Umbilical cord (tissue), 2 donors: ENCODE measurements at places on chromosomes 5 and 9.

DNA sequence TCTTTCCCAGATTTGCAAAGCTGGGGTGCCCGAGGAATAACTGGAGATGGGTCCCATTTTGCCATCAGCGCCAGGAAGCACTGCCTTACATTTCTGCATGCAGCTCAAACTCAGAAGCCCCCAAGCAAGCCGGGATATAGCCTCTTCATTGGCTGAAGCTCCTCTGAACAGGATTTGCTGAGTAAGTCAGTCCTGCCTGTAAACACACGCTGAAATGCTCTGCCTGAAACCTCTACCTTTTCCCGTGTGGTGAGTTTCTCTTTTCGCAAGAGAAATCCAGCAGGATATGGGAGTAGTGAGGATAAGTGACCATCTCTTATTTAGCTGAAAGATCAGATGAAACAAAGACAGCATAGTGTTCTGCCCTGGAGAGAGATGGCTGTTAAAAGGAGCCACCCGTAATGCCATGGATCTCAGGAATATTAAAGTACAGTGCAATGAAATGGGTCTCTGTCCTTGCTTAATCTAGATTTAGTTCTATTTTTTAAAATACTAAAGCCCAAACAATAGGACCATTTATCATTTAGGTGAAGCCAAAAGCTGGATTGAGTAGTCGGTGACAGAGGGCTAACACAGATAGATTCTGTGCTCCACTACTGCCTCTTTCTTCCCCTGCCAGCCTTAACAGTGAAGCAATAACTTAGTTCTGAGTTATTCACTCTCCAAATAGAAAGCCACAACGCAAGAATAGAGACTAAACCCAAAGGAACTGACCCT lies 177.5 kb upstream of the PPP2R2B start:
- DNase-seq, result peak; percentile 30

- DNase-seq, result no peak
Measured at GRCh38 chr5:148561801-148562311, 92.5 kb downstream of the HTR4 start.

- DNase-seq, result no peak
Measured at GRCh38 chr9:31078175-31078574, 1306.3 kb upstream of the ACO1 start.

- no peak for DNase-seq
Measured at GRCh38 chr5:5739490-5739945, 317.0 kb downstream of the ICE1 start.

- DNase-seq, result no peak
Measured at GRCh38 chr5:67350618-67351201, 154.1 kb upstream of the CD180 start.

- DNase-seq, result no peak
Measured at GRCh38 chr9:132991351-132992300, 13.1 kb downstream of the GFI1B start.

- no peak for DNase-seq
Measured at GRCh38 chr5:33433303-33434240, 7.2 kb upstream of the TARS1 start.

DNA sequence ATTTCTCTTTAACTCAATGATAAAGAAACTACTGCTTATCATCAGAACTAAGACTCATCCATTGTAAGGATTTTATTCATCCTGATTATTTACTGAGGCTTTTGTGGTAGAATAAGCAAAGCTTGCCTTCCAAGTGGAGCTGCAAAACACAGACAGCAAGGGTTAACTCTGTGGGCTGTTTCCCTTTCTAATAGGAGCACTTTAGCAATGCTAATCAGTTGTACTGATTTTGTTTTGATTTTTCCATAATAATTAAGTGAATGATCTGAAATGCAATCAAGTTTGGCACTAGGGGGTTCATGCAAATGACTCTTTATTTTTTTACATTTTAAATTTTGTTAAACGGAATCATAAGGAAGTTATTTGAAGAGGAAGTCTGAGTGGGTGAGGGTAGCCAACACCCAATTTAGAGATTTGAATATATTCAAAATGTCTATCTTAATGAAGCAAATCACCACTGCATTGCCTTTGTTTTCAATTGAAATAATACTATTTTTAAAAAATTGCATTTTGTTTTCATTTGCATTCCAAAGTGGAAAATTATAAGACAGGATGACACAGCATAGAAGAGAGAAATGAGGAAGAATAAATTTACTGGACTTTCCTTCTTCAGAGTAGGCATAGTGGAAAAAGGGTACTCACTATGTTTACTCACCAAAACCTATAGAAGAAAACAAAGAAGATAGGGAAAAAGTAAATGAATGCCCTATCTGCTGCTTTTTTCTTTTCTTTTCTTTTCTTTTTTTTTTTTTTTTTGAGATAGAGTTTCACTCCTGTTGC lies 36.6 kb downstream of the MEGF10 start:
- DNase-seq, result no peak

DNA sequence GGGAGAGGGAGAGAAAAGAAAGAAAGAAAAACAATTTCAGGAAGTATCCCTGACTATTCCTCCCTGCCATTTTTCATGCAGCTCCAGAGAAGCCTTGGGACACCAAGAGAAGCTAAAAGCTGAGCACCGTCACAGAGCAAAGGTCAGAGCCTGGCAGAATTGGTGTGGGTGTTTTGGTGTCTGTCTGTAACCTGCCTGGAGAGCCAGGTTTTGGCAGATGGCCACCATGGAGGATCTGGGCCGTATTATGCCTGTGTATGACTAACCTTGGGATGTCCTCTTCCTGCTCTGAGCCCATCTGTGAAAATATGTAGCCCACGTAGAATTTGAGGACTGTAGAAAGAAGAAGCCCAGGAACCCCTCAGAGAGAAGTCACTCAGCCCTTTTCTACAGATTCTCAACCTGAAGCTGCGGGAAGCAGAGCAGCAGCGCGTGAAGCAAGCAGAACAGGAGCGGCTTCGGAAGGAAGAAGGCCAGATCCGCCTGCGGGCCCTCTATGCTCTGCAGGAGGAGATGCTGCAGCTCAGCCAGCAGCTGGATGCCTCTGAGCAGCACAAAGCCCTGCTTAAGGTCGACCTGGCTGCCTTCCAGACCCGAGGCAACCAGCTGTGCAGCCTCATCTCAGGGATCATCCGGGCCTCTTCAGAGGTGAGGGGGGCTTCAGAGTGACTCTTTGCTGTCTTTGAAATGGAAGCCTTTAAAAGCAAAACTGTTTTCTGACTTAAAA lies 18.8 kb downstream of the GLE1 start:
- DNase-seq, result peak; percentile 91
